Activated CD8-positive, alpha-beta T cell treated with anti-CD3 and anti-CD28 coated beads, Interleukin-2, amount 10 ng/mL, durations not matched to agents 7 days and 5 days (primary cell): ENCODE measurements at places on chromosomes 4 and X. TPM values are rescaled to one million over a fixed set of nuclear protein-coding genes. Genes with fewer than 3 reads are reported as not detected.

Gene TLR10
- total RNA-seq = 0.08 TPM

DNA sequence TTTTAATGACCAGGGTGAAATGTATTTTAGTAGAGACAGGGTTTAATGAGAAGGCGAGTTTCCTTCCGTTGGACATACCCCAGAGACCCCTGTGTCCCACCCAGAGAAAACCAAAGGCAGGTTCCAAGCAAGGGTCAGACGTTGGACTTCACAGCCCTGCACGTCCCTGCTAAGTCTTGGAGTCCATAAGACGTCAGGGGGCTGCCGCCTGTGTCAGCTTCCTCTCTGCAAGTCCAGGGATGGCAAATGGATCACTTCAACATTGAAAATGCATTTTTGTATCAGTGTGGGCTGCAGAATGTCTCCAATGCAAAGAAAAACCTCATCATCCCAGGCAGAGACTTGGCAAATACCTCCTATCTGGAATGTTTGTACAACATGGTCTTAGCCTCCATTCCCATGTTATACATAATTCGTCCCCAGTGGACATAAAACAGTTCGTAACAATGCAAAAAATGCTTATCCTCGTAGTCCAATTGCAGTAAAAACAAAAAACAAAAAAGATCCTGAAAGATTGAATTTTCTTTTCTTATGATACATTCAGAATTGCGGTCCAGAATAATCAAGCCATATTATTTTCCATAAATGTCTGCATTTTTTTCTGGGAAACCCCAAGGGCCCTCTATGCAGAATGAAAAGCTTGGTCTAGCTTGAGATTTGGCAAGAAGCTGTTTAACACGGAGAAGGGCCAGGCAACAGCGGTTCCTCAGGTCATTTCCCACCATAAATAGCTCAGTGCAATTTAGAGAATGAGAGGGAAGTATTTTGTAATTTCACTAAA is 190.9 kb downstream of the SHOX start:
- DNase-seq = no peak

DNA sequence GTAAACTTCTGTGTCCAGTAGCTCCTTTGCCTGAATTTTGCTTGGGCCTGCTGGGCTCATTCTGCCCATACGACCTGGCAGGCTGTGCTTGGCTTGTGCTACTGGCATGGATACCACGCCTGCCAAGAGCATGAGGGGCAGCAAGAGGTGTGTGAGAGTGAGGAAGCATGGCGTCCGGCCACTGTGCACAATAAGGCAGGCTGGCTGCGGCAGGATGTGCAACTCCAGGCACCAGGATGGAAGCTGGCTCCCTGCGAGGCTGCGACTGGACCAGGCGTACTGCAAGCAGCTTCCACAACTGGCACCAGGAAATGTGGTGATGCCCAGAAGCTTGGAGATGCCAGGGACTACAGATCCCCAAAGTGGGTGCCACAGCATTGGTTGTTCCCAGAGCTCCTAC is 709.3 kb downstream of the PCDH18 start:
- DNase-seq = no peak

Gene ATP8A1
- total RNA-seq = 38.5 TPM

Gene MID1IP1
- total RNA-seq = 63.5 TPM

- DNase-seq = no peak
Measured at GRCh38 chr4:53371049-53371448, 5.2 kb upstream of the SCFD2 start.

Gene GAB3
- total RNA-seq = 10.3 TPM

DNA sequence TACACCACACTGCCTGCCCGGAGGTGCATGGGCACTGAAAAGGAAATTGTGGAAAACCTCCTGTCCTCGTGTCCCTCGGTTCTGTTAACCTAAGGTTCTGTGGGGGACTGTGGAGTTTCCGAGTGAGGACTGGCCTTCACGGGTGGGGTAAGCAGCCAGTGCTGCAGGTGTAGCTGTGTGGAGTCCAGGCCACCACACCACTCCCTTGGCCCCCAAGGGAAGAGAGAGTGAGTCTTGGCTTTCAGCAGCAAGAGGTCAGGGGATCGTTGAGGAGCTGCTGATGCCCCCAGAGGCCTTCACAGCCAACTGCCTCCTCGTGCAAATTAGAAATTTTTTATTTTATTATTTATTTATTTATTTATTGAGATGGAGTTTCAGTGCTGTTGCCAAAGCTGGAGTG is 20.4 kb downstream of the BEND4 start:
- no peak for DNase-seq

DNA sequence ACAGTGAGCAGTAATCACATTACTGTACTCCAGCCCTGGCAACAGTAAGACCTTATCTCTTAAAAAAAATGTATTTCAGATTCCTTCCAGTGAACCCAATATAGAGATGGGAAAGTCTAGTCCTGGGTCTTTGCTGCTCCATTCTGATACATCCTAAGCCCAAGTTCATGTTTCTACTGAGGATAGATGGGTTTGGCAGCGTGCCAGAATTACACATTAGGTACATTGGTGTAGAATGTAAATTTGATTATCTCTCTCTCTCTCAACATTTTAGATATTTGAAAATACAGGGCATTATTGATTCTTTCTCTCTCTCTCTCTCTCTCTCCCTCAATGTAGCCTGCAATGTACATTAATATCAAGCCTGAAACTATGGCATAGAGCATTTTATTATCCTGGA is 43.5 kb upstream of the ZNF330 start:
- no peak for DNase-seq

DNA sequence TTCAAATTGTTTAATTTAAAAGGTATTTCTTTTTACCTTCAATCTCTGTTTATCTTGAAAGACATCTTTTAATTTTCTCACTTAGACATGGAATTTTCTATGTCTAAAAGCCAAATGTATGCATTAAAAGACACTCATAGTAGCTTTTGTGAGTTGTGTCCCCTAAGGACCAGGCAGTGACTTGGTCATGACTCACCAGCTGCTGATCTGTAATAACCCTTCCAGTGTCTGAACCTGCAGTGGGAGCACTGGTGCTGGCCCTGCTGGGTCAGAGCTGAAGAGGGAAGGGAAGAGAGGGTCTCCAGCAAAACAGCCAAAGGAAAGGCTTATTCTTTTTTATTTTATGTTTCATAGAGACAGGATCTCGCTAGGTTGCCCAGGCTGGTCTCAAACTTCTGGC is 31.1 kb upstream of the SH3D19 start:
- no peak for DNase-seq

- no peak for DNase-seq
Measured at GRCh38 chrX:13261348-13261747, 58.5 kb downstream of the ATXN3L start.

Gene CLDN22
- not detected for total RNA-seq

- DNase-seq = no peak
Measured at GRCh38 chr4:138871555-138871875, 144.1 kb upstream of the NOCT start.

Gene TEX11
- total RNA-seq = not detected

- no peak for DNase-seq
Measured at GRCh38 chr4:2671267-2671895, 84.8 kb downstream of the TNIP2 start.

GRCh38 chr4:87851953-87852352 is 19.2 kb downstream of the MEPE start:
- DNase-seq = no peak

DNA sequence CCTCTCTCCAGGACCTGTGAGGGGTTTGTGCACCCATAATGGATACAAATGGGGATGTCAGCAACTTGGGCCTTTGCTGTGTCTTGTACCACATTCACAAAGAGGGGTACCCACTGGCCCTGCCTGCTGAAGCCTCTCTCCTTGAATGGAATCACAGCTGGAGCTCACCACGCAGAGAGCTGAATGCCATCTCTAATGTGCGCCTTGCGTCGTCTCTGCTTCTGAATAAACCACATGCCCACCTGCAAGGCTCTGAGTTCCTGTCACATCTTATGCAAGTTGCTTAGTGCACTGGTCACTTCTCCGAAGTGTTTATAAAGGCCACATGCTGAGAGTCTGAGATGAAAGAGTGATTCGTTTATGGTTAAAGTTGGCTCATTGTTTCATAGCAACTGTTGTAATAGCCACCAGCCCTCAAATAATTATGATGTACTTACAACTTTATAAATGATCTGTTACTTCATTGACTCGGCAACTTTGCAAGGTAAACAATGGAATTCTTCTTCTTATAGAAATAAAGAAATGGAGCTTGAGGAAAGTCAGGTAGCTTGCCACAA is 6.2 kb upstream of the PUDP start:
- DNase-seq = no peak

DNA sequence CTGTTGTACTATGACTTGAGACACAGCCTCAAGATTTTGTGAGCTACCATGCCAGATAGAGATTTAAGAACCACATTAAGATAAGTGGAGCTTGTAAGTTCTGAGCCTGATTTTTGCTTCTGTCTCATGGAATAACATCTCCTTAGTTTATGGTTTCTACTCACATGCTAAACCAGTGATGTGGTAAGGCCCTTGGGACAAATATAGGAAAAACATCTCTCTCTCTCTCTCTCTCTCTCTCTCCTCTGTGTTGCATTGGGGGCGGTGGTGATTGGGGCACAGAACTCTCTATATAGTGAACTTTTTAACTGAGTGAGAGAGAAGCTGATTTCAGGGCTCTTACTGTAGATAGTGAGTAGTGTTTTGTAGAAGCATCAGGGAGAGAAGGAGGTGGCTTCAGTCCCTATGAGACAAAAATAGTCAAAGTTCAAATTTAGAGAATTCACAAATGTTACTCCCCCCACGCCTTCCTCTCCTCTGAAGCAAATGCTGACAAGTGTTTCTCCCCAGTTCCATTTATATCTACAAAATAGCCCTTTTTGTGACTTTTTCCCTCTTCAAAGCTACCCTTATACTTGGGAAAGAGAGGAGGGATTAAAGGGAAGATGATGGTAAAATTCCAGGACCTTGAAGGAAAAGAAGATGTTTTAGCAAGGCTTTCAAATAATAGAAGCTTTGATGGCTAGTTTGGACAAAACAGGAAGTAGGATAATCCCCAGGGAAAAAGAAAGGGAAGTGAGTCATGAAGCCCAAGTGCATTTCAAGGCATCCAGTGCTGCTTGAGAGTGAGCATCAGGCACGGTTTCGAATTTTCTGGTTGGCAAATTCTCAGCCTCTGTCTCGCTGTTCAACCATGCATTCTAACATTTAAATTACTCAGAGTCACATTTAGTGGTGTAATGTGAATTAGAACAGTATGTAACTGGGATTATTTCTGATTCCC is 134.3 kb upstream of the AP1S2 start:
- no peak for DNase-seq
